Thyroid gland (tissue), 4 donors: ENCODE measurements at places on chromosomes 1 and 21. TPM values are rescaled to one million over a fixed set of nuclear protein-coding genes. Genes with fewer than 3 reads are reported as not detected.

DNA sequence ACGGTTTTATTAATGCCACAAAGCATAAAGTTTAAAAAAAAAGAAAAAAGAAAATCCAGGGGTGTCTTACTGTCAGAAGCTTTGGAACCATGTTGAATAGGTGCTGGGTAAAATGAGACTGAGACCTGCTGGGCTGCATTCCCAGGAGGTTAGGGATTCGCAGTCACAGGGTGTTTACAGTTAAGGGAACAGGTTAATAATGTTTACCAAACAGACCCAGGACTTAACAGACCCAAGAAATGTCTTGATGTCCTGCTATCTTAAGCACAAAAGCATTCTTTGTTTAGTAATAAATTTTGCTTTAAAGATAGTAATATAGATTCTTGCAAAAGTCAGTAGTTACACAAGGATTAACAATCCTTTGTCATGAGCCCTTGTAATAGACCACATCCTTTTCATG, 54.7 kb downstream of the OLFML3 start:
- no peaks in the 10 kb centered on the region for H3K4me1 ChIP-seq
- no peak for DNase-seq
- no peaks in the 10 kb centered on the region for H3K27me3 ChIP-seq
- no peaks in the 10 kb centered on the region for H3K36me3 ChIP-seq
- H3K27ac ChIP-seq, result no peak overlapping the region
- H3K4me3 ChIP-seq, result no peak overlapping the region

- peak; percentile 11 for DNase-seq
- H3K4me3 ChIP-seq, result no peak overlapping the region
- no peaks in the 10 kb centered on the region for H3K27me3 ChIP-seq
- H3K27ac ChIP-seq, result no peak overlapping the region
- H3K36me3 ChIP-seq, result no peaks in the 10 kb centered on the region
- H3K4me1 ChIP-seq, result peaks cover 13% of the 10 kb centered on the region
Measured at GRCh38 chr1:212315907-212316306, 30.7 kb downstream of the PPP2R5A start.

- H3K27me3 ChIP-seq, result no peaks in the 10 kb centered on the region
- no peak overlapping the region for H3K4me3 ChIP-seq
- peak; percentile 41 for DNase-seq
- no peak overlapping the region for H3K27ac ChIP-seq
- H3K36me3 ChIP-seq, result no peaks in the 10 kb centered on the region
Measured at GRCh38 chr21:41289431-41289830, 27.2 kb upstream of the FAM3B start.

GFI1 gene
- total RNA-seq, result 0.49 TPM
